ENCODE measurements at places on chromosomes 6 and 20.

DNA sequence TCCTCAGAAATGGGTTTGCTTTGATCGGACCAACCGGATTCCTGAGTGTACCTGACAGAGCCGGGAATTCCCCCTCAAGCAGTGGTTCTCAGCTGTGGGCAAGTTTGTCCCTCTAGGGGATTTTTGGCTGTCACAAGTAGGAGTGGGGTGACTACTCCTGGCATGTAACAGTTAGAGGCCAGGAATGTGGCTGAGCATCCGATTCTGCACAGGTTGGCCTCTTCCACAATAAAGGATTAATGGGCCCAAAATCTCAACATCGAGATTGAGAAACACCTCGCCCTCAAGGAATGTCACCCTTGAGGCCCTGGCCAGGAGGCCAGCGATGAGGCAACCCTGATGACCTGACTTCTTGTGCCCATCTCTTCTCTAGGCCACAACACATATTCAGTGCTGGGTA, 7.9 kb downstream of the AGPAT4 start:
- DNase-seq = no peak

GRCh38 chr6:55260181-55260580, 67.1 kb upstream of the GFRAL start:
- no peak for DNase-seq

DNA sequence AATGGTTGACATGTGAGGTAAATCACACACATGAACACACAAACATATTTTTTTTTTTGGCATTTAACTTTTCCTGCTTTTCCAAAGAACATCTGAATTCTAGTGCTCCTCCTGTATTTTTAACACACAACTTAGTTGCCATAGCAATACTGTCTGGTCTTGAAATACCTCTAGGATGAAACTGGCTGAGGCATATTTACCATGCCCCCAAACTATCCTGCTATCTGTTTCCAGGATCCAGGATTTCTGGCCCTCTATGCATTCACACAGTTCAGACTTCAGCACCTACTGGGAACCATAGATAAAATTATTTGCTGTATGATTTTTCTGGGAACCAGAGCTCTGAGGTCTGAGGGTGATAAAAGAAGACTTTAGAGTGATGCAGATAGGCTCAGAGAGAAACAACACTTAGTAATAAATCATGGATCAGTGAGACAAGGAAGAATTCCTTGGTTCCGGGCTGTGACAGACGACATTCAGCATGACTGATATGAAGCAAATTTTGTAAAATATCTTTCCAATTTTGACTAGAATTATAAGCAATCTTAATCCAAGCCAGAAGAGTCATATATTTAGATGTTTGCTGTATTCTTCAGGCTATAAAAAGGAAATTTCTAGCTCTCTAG, 359.7 kb downstream of the BTBD9 start:
- DNase-seq = no peak

DNA sequence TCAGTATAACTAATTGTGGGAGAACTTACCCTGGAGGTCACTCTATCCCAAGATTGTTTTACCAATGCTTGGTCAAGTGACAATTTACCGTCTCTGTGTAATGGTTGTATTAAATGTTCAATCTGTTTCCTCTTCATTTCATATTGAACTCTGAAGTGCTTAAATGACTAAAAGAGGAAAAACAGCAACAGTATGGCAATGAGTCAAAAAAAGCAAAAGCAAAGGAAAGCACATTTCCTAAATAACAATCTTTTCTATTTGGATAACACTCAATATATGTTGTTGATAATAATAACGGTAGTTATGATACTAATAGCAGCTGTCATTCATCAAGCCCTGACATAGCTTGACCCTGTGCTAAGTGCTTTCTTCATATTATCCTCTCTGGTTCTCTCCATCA, 152.4 kb downstream of the SYNE1 start:
- no peak for DNase-seq

DNA sequence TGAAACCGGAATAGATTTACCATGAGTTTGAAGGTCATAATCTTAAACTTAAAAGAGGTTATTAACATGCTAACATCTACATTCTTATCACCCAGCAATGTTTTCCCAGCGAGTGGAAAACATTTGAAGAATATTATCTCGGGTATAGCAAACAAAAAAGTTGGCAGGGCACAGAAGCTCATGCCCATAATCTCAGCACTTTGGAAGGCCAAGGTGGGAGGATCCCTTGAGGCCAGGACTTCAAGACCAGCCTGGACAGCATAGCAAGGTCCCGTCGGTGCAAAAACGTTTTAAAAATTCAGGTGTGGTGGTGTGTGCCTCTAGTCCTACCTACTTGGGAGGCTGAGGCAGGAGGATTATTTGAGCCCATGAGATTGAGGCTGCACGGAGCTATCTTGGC, 213.5 kb downstream of the MANEA start:
- no peak for DNase-seq

- no peak for DNase-seq
Measured at GRCh38 chr6:45436544-45437438, 59.1 kb upstream of the SUPT3H start.

DNA sequence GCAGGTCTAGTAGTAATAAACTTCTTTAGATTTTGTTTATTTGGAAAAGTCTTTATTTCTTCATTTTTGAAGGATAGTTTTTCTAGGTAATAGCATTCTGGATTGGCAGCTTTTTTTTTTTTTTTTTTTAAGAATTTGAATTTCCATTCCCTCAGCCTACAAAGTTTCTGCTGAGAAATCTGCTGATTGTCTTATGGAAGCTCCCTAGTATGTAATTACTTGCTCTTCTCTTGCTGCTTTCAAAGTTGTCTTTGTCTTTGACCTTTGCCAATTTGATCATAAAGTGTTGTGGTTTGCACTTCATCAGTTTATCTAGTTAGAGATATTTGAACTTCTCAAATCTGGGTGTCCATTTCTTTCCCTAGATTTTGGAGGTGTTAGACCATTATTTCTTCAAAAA, 82.2 kb upstream of the GMDS start:
- DNase-seq = no peak

DNA sequence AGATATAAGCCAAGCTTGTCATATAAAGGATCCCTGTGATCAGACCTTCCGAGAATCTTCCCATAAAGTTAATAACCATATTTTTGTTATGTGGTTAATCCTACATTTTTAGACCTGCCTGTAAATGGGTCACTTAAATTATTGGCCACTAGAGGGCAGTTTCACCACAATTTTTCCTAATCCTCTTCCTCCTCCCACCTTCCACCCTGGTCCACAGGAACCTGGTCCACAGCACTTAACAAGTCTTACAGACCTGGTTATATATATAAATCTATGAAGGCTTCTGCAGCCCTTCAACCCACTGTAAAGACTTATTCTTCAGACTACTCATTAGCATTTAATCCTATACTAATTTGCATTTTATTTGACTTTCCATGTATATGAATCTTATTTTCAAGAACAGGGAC, 28.3 kb downstream of the MRS2 start:
- DNase-seq = no peak

DNA sequence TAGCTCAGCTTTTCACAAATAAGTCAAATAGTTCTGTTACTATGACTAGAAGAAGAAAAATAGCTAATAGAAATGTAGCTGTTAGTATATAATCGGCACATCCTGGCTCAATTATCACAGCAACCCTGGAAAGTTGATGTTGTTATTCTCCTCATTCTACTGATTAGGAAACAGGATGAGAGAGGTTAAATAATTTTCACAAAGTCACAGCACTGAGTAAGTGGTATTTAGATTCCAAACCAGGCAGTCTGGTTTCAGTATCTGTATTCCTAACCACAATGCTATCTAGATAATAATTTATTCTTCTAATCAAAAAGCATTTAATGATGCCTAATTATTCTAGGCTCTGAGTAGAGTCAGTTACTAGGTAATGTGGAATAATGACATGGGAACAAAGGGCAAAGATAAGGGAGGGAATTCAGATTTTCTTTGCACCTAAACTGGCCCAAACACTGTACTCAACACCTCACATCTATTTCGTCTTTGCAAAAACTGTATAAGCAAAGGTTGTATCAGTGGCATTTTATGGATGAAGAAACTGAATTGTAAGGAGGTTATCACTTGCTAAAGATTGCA, 51.3 kb downstream of the PDE7B start:
- no peak for DNase-seq

- no peak for DNase-seq
Measured at GRCh38 chr20:52975029-52975732, 3.0 kb downstream of the TSHZ2 start.

GRCh38 chr6:133407320-133408100, 166.4 kb downstream of the EYA4 start:
- DNase-seq = no peak

GRCh38 chr6:167442796-167443680, 118.2 kb downstream of the TTLL2 start:
- DNase-seq = no peak

DNA sequence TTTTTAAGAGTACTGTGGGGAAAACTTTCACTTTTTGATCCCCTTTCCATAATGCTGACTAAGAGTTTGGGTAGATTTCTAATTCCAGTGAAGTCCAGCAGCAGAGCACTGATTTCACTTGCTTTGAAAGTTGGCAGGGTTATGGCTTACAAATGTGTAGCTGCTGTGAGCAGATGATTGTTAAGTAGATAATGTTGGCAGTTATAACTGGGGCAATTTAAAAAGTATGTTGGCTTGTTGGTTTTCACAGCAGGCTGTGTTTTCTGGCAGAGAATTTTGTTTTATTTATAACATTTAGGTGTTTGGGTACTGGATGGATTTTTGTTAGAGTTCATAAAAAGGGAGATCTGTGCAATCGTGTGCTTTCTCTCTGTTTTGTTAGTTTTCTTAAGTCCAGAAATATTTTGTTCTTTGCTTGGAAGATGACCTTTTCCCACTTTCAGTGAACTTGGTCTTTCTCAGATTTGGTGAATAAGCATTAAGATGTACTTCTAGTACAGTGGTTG, 31.4 kb downstream of the AFDN start:
- DNase-seq = no peak

- no peak for DNase-seq
Measured at GRCh38 chr6:4682431-4683097, 93.6 kb upstream of the CDYL start.

GRCh38 chr6:26611599-26611998, 14.8 kb downstream of the ABT1 start:
- DNase-seq = no peak

GRCh38 chr6:116371120-116371917, 572 bp downstream of the DSE start:
- DNase-seq = peak; percentile 89

- no peak for DNase-seq
Measured at GRCh38 chr6:158854214-158855101, 35.3 kb upstream of the EZR start.

DNA sequence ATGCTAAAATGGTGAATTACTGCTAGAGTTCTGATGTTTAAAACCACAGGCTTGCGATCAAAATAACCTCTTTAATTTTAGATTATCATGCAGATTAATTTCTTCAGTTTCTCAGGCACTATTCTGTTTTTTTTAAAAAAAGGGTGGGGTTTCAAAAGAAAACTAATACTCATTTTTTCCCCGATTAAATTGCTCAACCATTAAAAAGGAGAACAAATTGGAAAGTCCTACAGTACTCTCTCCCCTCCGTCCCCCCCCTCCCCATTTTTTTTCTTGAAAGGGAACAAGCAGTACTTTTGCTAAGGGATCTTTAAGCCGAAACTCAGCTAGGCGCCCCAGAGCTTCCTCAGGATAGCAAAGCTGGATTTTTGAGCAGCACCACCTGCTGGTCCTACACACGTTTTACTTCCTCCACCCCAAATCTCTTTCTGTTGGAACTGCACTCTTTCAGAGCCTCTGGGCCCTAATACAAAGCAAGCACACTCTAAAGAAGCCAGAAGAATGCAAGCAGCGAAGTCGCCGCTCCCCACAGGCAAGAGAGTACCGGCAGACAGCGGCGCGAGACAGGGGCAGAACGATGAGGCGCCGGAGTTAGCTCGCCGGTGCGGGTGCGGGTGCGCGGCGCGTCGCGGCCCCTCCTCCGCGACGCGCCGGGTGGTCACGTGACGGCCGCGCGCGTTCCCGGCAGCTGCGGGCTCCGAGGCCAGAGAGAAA, at the start of gene RNF146:
Gene RNF146, plus strand, starts transcription at position 687 of the 714 bp plus-strand sequence. CDS start 13,475 bp downstream, outside the sequence.
- DNase-seq = peak; percentile 94

- no peak for DNase-seq
Measured at GRCh38 chr6:73139681-73140383, 85.5 kb downstream of the KHDC1L start.

GRCh38 chr6:10613723-10614122, 80.7 kb downstream of the C6orf52 start:
- no peak for DNase-seq

GRCh38 chr6:129605967-129606366, 104.0 kb downstream of the ARHGAP18 start:
- DNase-seq = no peak

DNA sequence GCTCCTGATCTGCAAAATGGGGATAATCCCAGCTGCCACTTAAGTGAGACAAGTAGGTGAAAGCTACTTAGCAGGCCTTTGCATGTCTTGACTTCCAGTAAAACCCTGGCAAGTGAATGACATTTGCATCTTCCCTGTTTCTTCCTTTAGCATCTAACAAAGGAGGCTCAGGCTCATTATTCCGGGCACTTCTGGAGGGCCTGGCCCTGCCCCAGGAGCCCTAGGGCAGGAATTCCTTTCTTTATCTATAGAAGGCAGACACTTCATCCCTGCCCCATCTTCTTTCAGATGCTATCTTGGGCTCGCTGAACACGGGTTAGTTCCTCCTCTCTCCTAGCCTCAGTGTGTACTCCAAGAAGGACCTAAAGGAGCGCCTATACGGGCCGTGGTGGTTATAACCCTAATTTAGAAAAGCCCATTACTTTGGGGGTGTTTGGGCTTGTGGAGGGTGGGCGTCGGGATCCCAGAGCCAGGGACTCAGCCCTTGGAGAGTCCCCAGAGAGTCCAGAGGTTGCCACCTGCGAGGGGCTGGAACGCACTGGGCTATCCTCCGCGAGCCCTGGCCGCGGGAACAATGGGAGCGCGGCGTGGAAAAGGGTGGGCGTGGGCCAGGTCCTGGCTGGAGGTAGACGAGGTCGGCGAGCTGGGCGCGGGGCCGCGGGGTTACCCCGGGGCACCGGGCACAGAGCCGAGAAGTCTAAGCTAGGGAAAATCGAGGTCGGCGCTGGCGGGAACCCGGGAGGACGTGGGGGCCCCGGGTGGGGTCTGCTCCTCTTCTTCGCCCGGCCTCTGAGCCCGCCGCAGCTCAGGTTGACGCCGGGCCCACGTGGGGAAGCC, 62.8 kb upstream of the EPB41L1 start:
- no peak for DNase-seq

DNA sequence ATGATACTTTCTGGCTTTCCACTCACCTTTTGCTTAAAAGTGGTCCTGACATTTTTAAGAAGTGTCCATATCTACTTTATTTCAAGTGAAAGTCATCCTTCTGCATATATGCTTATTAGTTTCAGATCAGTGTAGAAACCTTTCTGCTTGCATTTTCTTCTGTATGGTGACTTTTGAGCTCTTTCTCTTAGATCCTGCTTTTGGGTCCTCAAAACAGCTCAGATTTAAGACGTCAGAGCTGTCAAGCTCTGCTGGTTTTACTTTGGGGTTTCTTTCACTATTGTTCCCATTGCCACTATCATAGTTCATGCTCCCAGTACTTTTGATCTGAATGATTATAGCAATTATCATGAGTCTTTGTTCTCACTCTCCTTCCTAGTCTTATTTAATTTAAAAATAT, 41.7 kb downstream of the BCKDHB start:
- DNase-seq = no peak

All from left forelimb (tissue), 1 donor.